ENCODE measurements at places on chromosomes 4 and X.

- DNase-seq = no peak
These were observed 2.0 kb downstream of the HSPA4L start for GRCh38 chr4:127783955-127784770.

DNA sequence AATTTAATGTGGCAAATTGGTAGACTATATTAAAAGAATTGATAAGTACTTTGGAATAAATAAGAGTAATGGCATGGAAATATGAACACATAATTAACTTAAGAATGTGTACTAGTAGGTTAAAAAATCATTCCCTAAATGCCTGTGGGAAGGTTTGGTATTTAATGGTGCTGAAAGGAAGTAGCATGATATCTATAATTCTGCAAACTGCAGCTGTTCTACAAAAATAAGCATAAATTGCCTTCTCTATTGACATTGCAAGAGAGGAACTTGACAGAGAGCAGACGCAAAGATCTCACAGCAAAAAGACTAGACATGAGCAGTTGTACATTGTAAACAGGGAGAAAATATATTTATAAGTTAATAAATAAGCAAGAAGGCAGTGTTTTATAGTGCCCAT lies 752.5 kb upstream of the PCDH10 start:
- DNase-seq = no peak

GRCh38 chrX:78063687-78064086 lies 40.4 kb upstream of the PGK1 start:
- DNase-seq = no peak

DNA sequence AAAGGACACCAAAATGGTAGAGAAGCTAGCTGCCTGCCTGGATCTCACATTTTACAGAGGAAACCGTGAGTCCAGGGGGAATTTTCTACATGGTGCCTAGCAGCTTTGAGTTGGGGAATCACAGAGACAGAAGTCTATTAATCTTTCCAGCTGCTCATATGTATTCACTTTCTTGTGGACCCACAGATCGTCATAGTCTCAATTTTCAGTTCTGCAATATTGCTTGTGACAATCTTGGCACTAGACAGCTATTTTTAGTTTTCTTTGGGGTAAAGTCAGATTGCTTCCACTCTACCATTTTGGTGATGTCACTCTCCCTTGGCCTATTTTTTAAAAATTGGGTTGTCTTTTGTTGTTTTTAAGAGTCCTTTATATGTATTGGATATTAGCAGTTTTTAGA lies 233.4 kb upstream of the STK26 start:
- peak; percentile 42 for DNase-seq

- no peak for DNase-seq
These were observed 90.2 kb downstream of the SLC2A9 start for GRCh38 chr4:9931146-9931545.

DNA sequence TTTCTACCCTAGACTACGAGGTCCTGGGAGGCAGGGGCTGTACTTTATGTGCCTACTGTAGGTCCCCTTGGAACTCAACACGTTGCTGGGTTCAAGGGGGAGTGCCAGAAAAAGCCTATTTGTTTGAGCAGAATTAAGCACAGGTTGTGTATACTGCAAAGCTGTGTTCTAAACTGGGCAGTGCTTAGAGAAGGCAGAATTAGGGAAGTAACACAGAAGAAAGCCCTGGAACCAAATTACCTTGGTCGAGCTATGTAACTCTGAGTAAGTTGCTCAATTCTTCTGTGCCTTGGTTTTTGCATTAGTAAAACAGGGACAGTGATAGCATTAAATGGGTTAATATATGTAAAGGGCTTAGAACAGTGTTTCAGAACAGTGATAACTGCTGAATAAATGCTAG lies 245.0 kb upstream of the SFRP2 start:
- DNase-seq = peak; percentile 96

DNA sequence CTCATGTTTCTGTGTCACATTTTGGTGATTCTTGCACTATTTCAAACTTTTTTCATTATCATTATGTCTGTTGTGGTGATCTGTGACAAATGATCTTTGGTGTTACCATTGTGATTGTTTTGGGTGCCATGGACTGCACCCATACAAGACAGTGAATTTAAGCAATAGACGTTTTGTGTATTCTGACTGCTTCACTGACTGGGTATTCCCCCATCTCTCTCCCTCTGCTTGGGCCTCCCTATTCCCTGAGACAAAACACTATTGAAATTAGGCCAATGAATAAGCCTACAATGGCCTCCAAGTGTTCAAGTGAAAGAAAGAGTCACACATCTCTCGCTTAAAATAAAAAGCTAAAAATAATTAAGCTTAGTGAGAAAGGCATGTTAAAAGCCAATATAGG lies 60.2 kb downstream of the BANK1 start:
- DNase-seq = no peak

DNA sequence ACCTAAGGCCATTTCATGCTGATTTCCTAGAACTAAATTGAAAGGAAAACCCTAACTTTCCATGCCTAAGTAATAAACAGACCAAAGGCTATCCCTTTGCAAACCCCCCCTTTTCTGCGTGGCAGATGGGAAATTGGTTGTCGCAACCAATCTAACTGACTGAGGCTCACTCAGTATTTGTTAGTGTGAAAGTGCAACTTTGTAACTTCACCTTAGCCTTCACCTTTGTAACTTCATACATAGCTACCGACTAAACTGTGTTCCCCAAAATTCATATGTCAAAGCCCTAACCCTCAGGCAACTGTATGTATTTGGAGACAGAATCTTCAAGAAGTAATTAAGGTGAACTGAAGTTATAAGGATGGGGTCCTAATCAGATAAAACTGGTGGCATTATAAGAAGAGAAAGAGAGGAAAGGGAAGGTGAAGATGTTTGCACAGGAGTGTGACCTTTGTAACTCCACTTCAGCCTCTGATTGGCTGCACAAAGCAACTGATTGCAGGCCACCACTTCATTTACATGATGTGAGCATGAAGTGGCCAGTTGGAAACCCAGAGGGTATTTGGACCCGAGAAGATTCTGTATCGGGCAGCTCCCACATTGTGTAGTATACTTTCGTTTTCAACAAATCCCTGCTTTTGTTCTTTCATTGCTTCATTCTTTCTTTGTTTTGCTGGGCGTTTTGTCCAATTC lies 4.9 kb upstream of the TMEM33 start:
- peak; percentile 19 for DNase-seq

GRCh38 chr4:84263415-84263814 lies 235.7 kb downstream of the NKX6-1 start:
- peak; percentile 60 for DNase-seq

DNA sequence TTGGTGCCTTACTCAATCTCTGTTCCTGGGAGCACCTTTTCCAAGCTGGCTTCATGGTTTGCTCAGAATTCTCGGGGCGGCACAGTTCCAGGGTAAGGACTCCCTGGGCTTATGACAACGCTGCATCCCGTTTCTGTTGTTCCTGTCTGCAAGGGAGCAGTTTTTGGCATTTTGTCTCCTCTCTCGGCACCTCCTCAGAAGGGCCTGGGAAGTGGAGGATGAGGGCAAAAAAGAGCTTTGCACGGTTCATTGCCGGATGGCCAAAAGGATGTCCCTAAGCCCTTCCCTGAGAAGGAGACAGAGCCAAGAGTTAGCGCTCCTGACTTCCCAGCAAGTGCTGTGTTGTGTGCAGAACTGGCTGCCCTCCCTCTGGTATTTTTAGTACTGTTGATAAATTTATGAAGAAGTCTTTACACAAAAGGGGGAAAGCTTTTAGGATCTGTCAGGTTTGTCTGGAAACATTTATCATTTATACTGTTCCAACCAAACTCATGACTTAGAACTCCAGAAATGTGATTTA lies 13.4 kb downstream of the SRD5A3 start:
- no peak for DNase-seq

DNA sequence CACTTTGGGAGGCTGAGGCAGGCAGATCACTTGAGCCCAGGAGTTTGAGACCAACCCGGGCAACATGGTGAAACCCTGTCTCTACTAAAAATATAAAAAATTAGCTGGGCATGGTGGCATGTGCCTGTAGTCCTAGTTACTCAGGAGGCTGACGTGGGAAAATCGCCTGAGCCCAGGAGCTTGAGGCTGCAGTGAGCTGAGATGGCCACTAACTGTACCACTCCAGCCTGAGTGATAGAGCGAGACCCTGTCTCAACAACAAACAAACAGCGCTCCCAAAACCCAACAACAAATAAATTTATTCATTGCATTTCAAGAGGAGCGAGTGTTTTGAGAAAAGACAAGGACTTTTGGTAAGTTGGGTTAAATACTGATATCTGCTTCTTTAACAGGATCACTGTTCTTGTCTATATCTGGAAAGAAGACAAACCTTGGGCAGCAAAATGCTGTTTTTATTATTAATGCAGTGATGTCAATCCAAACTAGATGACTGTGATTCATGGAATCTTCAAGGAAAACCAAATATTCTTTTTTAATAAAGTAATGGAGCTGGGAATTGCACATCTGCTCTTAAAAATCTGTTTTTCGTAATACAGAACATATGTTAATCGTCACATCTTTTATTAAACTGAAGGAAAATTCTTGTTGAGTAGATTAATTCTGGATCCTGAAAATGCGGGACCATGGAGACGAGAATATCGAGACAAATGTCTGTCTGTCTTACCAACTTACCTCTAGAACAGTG lies 90.8 kb upstream of the LIMCH1 start:
- DNase-seq = no peak

DNA sequence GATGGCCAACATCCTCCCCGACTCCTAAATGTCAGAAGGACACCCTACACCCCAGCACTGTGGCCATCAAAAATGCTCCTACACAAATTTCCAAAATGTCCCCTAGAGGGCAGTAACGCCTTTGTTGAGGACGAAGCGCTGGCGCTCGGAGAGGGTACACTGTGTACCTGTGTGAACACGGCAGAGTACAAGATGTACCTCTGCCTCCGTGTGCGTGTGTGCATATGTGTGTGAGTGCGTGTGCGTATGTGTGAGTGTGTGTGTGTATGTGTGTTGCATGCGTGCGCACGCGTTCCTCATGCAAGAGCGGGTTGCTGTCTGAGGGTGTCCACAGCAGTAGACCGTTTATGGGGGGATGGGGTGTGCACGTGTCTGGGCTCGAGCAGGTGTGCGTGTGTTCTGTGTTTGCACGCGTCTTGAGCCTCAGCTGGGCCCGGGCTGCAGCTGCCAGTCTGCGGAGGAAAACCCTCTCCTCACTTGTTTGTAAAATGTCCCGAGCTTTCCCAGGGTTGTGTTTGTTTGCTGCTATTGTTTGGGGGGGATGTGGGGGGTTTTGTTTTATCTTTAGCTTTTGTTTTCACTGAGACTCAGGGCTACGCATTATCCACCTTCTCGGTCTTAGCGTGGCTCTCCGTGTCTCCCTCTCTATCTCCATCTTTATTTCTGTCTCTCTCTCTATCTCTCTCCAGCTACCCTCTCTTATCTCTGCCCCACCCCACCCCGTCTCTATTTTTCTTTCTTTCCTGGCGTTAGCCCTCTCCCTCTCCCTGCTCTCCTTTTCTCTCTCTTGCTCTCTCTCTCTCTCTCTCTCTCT lies 10.4 kb upstream of the TSPYL2 start:
- DNase-seq = peak; percentile 92

DNA sequence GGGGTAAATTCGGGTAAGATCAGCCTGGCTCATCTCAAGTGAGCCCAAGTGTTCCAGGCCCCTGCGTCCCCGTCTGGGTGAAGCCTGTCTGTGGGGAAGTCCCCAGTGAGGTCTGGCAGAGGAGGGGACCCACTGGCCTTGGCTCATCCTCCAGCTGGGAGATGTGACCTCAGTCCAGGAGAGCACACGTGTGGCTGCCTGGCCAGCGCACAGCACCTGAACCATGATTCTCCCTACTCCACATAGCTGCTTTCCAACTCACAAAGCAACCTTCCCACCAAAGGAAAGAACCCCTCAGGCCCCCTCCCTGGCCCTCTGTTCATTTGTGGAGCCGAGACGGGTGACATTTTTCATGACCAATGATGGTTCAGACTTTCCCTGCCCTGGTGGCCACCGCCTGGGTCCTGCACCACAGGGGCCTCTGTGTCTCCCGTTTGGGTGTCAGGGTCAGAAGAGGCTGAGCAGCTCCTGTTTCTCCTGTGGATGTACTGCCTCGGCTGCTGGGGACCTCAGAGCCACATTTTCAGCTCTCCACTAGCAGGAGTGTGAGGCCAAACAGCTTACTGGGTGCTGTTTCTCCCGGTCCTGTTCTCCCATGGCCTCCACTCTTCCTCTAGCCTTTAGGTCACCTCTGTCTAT lies 111.4 kb downstream of the CPZ start:
- no peak for DNase-seq

DNA sequence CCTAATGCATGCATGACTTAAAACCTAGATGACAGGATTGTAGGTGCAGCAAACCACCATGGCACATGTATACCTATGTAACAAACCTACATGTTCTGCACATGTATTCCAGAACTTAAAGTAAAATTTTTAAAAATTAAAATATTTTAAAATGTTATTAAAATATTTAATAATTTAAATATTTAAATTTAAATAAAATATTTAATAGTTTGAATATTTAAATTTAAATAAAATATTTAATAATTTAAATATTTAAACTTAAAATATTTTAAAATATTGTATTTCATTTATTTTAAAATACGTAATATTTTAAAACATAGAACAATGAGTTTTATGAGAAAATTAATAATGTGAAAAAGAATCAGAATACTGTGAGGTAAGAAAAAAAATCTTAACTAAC lies 117.9 kb downstream of the SLC39A8 start:
- DNase-seq = no peak

DNA sequence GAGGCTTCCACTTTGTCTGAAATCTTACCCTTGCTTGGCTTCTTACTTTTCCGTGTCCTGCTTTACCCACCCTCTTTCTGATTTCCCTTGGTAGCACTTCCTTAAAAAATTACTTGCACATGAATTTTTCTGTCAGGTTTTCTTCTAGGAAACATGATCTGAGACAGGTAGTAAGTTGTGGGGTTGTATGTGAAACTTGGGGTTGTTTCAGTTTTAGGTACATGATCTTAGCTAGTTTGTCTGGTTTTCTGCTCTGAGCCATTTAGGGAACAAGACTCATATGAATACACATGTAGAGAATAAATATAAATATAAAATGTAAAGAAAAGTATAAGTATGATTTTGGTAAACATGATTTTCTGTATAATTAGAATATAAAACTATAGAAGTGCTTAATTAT lies 17.4 kb upstream of the ARMCX2 start:
- DNase-seq = no peak

GRCh38 chrX:132292793-132293192 lies 73.5 kb upstream of the RAP2C start:
- peak; percentile 74 for DNase-seq

DNA sequence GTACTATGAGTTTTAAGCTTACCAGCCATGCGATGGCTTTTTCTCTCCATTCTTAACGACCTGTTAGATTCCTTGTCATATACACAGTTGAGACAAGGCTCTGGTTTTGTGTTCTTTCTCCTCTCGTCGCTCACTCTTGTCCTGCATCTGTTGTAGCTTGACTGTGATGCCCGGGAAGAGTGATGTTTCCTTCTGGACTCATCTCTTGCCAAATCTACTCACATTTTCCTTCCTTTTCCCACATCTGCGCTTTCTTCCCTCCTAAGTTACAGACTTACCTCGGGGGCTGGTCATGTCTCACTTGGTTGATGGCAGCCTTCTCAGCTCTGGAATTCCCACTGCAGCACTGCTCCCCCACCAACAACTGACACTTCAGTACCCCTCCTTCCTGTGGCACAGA lies 4.8 kb upstream of the MAP7D3 start:
- DNase-seq = no peak

All from Karpas-422 (cell line).